Ovary (tissue), 10 donors: ENCODE measurements at places on chromosomes 2 and 18. TPM values are rescaled to one million over a fixed set of nuclear protein-coding genes. Genes with fewer than 3 reads are reported as not detected.

The DSC1 gene
- not detected for total RNA-seq

GRCh38 chr2:170145675-170146432 is 32.1 kb upstream of the MYO3B start:
- no peak for DNase-seq
- no peaks in the 10 kb centered on the region for H3K36me3 ChIP-seq
- H3K27me3 ChIP-seq = no peaks in the 10 kb centered on the region
- peaks cover 2% of the 10 kb centered on the region for H3K4me1 ChIP-seq
- no peak overlapping the region for H3K4me3 ChIP-seq
- no peak overlapping the region for H3K27ac ChIP-seq

GRCh38 chr2:184834699-184835397 is 236.5 kb downstream of the ZNF804A start:
- no peak overlapping the region for H3K27ac ChIP-seq
- no peaks in the 10 kb centered on the region for H3K36me3 ChIP-seq
- no peaks in the 10 kb centered on the region for H3K4me1 ChIP-seq
- no peak overlapping the region for H3K4me3 ChIP-seq

DNA sequence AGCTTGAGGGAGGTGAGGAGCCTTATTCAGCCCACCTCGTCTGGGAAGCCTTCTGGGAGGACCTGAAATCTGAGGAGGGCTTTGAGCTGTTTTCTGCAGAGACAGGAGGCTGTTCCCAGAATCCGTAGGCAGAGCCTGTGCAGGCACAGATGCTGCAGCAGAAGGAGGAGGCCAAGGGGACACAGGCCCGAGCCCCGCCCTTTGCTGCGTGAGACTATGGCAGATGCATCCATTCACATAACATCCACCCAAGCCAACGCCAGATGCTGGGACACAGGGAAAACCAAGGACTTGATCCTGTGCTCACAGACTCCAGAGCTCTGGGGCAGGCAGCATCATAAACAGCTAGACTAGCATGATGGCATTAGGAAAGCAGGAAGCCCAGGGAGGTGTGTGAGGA is 98.2 kb downstream of the KCNF1 start:
- no peaks in the 10 kb centered on the region for H3K27me3 ChIP-seq
- no peaks in the 10 kb centered on the region for H3K36me3 ChIP-seq
- no peak overlapping the region for H3K4me3 ChIP-seq
- no peak overlapping the region for H3K27ac ChIP-seq

GRCh38 chr2:3970791-3971651 is 267.6 kb downstream of the DCDC2C start:
- no peak overlapping the region for H3K4me3 ChIP-seq
- DNase-seq = no peak
- H3K4me1 ChIP-seq = no peaks in the 10 kb centered on the region
- H3K27me3 ChIP-seq = no peaks in the 10 kb centered on the region
- no peaks in the 10 kb centered on the region for H3K36me3 ChIP-seq
- H3K27ac ChIP-seq = no peak overlapping the region

DNA sequence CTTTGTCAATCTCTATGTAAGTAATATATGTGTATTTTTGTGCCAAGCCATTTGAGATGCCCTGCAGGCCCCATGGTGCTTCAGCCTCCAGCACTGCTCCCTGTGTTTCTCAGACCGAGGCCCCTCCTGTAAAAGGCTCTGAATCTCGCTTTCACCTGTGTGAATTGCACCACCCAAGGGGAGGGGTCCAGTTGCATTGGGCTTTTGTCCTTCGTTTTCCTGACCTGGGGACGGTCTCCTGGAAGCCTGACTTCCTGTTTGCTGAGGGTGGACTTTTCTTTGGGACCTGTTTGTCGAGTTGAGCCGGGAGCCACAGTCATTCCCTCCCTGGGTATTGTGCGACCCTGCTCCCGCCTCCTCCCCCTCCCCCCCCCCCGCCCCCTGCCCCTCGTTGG is 48.9 kb downstream of the AGAP1 start:
- H3K27me3 ChIP-seq = no peaks in the 10 kb centered on the region
- no peak overlapping the region for H3K27ac ChIP-seq
- no peak for DNase-seq
- H3K4me1 ChIP-seq = peaks cover 2% of the 10 kb centered on the region

GRCh38 chr2:136058262-136058661 is 59.7 kb downstream of the CXCR4 start:
- no peak overlapping the region for H3K4me3 ChIP-seq
- no peaks in the 10 kb centered on the region for H3K27me3 ChIP-seq
- H3K27ac ChIP-seq = no peak overlapping the region
- DNase-seq = no peak
- no peaks in the 10 kb centered on the region for H3K4me1 ChIP-seq

GRCh38 chr2:121075641-121076497 is 209.1 kb downstream of the TFCP2L1 start:
- H3K4me1 ChIP-seq = no peaks in the 10 kb centered on the region
- DNase-seq = peak; percentile 55
- H3K36me3 ChIP-seq = no peaks in the 10 kb centered on the region

GRCh38 chr2:85790032-85790431 is 36.2 kb downstream of the ATOH8 start:
- no peak overlapping the region for H3K4me3 ChIP-seq
- DNase-seq = no peak
- no peaks in the 10 kb centered on the region for H3K36me3 ChIP-seq
- peaks cover 32% of the 10 kb centered on the region for H3K4me1 ChIP-seq
- no peaks in the 10 kb centered on the region for H3K27me3 ChIP-seq
- H3K27ac ChIP-seq = no peak overlapping the region

The CHAC2 gene
- 0.78 TPM for total RNA-seq

The TNFRSF11A gene
- total RNA-seq = 2.3 TPM

The CCDC195 gene
- not detected for total RNA-seq
